Right ventricle myocardium inferior (tissue), 1 donor: ENCODE measurements at places on chromosomes 12 and 14. TPM values are rescaled to one million over a fixed set of nuclear protein-coding genes. Genes with fewer than 3 reads are reported as not detected.

The MUCL1 gene
- not detected for total RNA-seq

The DAO gene
- not detected for total RNA-seq

The TMEM52B gene
- not detected for total RNA-seq

The CLEC4A gene
- 1.2 TPM for total RNA-seq

The CELA1 gene
- not detected for total RNA-seq

The TBX3 gene
- 11.9 TPM for total RNA-seq

The DHH gene
- 0.87 TPM for total RNA-seq

The C1S gene
- 153 TPM for total RNA-seq

The HOXC10 gene
- not detected for total RNA-seq

The FAM181A gene
- total RNA-seq: not detected
